AG08395 (cell line): ENCODE measurements at places on chromosomes 3 and 15.

DNA sequence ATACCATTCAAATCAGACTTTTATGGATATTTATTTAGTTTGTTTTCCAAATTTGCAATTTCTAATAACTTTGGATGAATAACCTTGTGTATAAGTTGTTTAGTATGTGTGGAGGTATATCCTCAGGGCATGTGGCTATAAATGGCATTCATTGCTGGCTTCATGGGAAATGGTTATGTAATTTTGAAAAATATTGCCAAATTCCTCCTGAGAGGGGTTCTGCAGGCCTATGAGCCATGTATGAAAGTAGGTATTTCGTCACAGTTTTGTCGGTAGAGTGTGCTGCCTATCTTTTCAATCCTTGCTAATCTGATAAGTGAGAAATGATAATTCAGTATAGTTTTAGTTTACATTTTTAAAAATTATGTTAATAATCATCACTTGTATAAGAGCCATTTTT is 256.4 kb upstream of the ZNF385D start:
- no peak for DNase-seq

GRCh38 chr3:99925584-99926230 is 108.0 kb downstream of the CMSS1 start:
- peak; percentile 75 for DNase-seq

DNA sequence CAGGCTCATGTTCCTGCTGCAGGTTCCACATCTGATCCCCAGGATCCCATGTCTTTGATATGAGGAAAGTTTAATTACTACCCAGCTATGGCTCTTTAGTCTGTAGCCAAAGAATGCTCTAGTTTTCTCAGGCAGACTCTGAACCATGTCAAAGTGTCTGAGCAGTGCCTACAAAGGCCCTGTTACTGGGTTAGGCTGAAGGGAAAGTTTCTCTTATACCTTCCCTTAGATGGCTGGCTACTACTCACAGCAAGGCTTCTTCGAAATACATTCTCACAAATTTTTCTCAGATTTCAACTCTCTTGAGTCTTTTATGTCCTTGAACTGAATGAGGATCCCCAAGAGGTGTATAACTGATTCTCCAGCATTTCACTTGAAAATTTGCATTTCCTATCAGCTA is 102.4 kb downstream of the NR1D2 start:
- DNase-seq, result no peak

- DNase-seq, result no peak
Measured at GRCh38 chr3:187401856-187402255, 33.7 kb downstream of the RTP4 start.
